ENCODE measurements at places on chromosomes 7 and 10.

DNA sequence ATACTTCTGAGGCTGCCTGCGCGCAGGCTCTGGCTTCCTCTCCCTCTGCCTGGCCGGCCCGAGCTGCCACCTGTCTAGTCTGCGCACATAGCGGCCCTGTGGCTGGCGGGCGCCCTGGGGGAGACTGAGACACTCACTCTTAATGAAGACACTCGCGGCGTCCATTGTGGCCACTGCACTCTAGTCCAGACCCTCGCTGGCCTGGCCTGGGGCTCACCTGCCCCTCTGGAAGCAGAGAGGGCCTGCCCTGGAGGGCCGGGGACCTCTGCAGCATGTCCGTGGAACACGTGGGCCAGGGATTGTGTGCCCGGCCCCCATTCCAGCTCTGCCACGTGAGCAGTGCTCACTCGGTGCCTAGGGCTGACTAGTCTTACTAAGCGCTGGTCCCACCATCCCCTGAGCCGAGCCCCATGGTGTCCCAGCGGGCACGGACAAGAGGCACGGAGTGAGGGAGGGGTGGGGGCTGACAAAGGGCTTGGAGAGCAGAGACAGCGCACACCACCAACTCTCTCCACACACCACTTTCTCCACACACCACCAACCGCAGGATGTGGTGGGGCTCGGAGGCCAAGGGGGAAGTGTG, 149.3 kb downstream of the ELFN1 start:
- DNase-seq, result no peak

DNA sequence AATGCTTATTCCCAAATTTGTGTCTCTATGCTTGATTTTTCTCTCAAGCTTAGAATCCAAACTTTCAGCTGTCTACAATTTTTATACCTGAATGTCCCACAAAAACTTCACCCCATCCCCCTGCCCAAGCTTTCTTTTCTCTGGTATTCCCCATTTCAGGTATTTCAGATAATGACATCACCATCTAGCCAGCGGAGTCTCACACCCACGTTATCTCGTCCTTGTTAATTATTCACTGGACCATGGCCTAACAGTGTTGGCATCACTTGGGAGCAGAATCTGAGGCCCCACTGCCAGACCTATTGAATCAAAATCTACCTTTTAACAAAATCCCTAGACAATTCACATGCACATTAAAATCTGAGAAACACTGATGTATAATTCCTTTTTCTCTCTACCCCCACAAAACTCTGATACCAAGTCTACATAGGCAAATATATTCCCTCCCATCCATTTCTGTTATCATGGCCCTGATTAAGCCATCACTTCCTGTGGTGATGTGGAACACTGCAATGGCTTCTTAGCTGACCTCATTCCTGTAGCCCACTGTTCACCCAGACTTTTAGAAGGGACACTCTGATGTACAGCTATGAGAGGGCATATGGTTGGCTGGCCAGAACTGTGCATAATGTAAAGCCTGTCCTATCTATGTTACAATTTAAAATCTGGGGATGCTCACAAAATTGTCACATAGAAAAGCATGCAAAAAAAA, 31.4 kb downstream of the ZNF438 start:
- no peak for DNase-seq

GRCh38 chr10:78507510-78508160, 474.0 kb downstream of the RPS24 start:
- DNase-seq, result no peak

- DNase-seq, result no peak
Measured at GRCh38 chr10:97483506-97483905, 14.7 kb downstream of the MMS19 start.

- DNase-seq, result no peak
Measured at GRCh38 chr10:77474386-77474785, 163.2 kb downstream of the KCNMA1 start.

DNA sequence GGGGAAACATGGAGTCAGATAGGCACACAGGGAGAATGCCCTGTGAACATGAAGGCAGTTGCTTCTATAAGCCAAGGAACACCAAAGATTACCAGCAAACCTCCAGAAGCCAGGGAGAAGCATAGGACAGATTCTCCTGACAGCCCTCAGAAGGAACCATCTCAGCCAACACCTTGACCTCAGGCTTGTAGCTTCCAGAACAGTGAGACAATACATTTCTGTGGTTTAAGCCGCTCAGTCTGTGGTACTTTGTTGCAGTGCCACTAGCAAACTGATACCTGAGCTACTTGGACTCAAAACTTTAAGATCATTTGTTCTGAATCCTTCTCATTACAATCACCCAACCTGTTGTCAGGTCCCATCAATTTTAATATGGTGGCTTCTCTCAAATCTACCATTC, 31.2 kb downstream of the ABLIM1 start:
- no peak for DNase-seq

- DNase-seq, result no peak
Measured at GRCh38 chr10:117441812-117442443, 66.7 kb upstream of the PDZD8 start.

DNA sequence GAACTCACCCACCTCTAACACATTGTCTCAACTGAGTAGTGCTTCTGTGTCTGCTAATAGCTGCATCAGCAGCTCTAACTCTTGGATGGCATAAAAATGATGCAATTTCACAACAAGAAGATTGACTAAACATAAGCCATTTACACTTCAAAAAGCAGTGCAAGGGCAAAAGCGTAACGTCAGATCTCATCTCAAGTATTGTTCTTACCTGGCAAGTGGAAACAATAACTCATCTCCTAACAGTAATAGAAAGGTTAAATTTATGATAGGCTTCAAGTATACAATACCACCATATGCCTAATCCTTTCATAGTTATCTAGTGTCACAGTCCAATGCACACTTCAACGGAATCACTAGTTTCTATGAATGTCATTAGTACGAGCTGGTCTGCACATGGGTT, 14.8 kb downstream of the TPK1 start:
- DNase-seq, result no peak

GRCh38 chr7:122362473-122362872, 57.9 kb upstream of the FEZF1 start:
- no peak for DNase-seq

- DNase-seq, result no peak
Measured at GRCh38 chr10:25902002-25902401, 32.0 kb upstream of the MYO3A start.

- no peak for DNase-seq
Measured at GRCh38 chr7:110977127-110977737, 113.7 kb upstream of the LRRN3 start.

DNA sequence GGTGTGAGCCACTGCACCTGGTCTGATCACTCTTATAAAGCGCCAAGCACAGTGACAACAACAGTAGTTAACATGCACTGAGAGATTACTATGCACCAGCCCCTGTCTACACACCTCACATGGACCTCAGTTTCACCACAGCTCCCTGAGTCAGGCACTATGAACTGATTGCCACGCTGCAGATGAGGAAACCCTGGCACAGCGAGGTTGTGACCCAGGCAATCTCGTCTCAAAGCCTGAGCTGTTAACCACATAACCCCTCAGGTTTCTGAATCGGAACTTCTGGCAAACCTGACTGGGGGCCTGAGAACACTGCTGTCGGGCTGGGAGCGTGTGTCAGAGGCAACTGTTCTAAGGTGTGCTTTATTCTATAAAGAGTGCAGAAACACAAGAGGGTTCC, 150.8 kb downstream of the RNF216 start:
- DNase-seq, result no peak

DNA sequence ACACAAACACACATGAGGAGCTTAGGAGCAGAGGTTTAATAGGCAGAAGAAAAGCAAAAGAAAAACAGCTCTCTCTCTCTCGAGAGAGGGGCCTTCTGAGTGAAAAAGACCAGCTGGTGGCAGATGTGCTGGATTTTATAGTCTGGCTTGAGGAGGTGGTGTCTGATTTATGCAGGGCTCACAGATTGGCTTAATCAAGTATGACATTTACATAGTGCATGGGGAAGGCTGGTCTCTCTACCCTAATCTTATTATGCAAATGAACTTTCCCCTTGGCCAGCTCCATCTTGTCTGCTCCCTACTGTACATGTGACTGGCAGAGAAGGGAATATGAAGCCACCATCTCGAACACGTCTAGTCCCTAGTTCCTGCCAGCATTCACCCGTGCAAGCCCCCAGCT, 219.5 kb upstream of the ZNF804B start:
- DNase-seq, result no peak

DNA sequence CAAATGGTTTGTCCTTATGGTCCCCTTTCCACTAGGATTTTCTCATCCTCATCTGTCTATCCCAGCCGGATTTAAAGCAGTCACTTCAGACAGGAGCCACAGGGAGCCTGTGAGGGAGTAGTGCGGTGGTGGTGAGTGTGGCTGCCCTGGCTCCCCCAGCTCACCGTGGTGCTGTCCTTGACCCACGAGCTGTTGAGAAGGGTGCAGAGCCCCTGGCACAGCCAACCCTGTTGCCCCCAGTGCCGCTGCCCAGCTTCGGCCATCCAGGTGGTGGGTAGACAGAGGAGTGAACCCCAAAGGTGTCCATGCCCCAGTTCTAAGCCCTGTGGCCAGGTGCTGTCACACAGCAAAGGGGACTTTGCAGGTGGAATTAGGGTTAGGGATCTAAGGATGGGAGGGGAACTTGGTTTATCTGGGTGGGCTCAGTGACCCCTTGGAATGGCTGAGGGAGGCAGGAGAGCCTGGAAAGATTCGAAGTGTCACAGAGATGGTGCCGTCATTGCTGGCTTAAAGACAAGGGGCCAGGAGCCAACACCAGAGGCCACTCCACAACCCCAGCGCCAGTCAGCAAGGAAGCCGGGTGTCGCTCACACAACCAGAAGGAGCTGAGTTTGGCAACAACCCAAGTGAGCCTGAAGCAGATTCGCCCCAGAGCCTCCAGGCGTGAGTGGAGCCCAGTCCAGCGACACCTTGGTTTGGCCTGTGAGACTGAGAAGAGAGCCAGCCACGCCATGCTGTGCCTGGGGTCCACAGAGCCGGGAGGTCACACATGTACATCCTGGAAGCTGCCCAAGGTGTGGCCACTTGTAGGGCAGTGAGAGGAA, 142.4 kb downstream of the ADCY1 start:
- DNase-seq, result no peak

DNA sequence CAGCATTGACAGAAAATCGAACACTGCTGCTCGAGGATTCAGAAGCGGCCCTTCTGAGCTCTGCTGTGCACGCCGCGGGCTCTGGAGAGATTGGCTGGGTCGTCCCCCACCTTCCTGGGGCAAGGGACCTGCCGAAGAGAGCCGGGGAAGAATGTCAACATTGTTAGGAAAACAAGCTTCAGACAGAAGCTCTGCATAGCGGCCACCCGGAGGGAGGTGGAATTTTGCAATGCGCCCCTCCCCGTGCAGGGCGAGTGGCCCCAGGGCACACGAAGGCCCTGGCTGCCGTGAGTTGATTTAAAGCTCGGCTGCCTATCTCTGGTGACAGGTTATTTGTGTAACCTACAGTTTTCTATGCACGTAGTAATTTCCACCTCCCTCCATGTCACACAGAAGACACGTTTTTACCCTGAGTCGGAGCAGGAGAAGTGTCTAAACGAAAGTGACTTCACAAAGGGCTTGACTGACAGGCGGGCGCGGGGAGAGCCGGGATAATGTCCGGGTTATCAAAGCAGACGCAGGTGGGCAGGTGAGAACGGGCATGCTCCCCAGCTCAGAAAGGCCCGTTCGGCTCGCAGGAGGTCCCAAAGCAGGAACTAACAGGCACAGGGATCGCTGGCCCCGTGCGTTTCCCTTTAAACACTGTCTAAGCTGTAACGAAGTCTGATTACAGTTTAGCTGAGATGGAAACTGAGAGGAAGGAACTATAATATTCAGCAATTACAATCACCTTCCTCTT, 84.6 kb downstream of the PDGFA start:
- DNase-seq, result no peak

DNA sequence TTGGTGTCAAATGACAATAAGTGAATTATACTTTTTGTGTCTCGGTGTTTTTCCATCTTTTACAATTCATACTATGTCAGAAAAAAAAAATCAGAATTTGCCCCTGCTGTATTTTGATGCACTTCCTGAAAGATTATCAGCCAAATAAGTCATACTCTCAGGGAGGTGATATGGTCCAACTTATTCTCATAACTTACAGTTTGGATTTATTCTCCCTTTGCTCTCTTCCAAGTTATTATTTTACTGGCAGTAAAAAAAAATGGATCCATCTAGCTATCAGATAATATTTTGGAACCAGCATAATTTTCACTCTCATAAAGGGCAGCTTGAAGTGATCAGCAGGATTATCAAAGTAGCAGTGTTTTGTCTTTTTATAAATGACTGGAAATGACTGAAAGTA, 337.1 kb downstream of the BMPER start:
- no peak for DNase-seq

DNA sequence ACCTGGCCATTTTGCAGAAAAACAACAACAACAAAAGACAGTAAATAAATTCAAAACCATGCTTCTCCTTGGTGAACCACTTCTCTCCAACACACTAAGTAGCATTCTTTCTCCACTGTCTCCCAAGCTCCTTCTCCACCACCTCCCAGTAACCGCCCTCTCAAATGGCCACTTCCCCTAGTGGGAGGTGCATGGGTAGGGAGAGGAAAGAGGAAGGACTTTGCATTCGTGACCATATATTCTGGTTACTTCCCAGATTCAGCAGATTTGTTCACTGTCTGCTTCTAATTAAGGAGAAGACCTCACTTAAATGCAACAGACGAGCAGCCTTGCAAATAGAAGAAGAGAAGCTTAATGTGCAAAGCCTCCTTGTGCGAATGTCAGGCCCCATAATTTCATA, 166.8 kb downstream of the SORCS1 start:
- no peak for DNase-seq

DNA sequence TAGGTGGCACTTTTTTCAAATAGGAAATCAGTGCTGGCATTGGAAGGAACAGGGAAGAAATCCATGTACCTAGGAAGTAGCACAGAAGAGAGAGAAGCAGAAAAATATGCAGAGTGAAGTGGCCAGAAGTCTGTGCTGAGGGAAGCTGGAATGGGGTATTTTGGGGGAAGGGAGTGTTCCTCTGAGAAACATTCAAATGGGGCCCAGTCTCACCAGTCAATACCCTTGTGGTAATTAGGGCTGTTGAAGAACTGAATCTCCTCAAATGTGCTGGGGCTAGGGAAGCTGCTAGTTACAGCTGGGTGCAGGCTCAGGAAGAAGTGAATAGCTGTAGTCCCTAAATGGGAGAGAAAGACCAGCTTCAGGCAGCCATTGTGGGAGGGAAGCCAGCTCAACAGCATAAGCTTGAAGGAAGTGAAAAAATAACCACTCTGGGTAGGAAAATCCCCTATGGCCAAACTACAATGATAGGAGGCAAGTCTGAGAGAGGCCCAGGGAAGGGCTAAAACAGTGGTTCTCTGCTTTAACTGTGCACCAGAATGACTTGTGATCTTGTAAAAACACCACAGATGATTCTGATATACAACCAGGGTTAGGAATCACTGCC, 7.6 kb downstream of the NDST2 start:
- DNase-seq, result no peak

DNA sequence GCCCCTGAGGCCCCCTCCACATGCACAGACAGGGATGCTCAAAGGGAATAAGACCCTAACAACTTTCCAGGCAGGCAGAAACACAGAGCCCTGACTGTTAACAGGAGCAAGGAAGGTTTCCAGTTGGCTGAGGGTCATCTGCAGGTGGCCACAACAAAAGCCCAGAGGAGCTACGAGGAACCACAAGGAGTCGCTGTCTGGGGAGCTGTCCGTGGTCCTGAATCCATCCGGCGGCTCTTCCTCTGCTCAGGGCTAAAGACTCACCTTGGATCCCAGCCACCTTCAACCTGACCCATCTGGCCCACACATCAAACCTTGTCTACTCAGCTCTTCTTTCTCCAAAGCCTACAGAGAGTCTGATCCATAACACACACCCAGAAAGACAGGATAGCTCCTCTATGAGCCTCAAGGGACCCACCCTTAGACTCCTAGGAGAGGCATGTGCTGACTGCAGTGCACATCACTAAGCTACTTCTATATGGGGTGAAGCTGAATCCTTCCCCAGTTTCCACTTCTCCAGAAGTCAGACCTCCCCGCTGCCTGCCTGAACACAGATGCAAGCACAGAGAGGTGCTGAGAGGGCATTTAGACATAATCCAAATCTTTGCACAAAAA, 104.0 kb downstream of the SLIT1 start:
- peak; percentile 85 for DNase-seq

Measured in mesothelial cell of epicardium (in vitro differentiated cells).